ENCODE measurements at places on chromosomes 2 and 18.
A peak's percentile ranks its signal among the peaks of the same experiment; 100 is the strongest.

DNA sequence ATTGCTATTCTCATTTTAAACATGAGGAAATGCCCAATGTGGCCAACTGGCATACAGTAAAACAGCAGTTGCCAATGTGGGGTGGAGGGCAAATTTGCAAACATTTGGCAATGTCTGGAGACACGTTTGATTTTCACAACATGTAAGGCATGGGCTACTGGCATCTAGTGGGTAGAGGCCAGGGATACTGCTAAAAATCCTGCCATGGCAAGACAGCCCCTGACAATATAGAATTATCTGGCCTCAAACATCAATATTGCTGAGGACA lies 168.6 kb downstream of the KCNE4 start:
- DNase-seq = no peak

GRCh38 chr18:9147440-9148202 lies 11.0 kb downstream of the ANKRD12 start:
- no peak for DNase-seq

DNA sequence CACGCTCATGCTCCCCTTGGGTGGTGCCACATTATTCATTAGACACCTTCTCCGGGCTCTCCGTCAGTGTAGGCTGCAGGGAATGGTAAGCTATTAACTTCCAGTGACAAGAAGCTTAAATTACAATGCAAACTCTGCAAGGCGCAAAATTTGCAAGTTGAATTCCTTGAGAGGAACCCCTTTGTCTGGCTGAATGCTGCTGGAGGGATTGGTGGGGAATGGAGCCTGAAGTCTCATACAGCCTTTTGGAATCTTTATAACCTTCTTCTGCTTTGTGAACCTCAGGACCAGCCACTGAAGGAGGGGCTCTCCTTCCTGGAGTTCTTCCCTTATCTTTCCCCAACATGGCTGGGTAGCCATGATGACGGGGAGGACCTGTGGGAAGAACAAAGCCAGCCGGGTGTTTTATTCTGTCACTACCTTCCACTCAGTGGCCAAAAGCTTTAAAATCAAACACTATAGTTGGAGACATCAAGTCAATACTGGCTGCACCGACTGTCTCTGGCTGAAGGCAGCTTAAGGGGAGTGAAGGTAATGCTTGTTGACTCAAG lies 220.9 kb upstream of the EPHA4 start:
- no peak for DNase-seq

- DNase-seq = peak; percentile 35
Observed at GRCh38 chr18:74252039-74252395, 39.7 kb downstream of the CYB5A start.

DNA sequence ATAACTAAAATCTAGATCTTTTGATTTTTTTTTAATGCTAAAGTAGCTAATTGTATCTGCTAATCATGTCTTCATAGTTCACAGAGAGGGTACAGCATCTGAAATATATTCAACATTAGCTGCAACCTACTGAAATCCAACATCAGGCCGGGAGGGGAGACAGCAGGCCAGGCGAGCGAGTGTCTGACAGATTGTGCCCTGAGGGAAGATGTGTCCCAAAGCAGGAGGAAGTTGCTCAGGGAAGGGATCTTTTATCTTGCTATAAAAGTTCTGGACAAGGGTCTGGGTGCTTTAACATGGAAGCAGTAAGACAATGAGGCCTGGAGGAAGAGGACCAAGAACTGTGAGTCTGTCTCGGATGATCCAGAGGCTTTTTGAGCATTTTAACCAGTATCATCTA lies 274.1 kb downstream of the AFF3 start:
- no peak for DNase-seq

DNA sequence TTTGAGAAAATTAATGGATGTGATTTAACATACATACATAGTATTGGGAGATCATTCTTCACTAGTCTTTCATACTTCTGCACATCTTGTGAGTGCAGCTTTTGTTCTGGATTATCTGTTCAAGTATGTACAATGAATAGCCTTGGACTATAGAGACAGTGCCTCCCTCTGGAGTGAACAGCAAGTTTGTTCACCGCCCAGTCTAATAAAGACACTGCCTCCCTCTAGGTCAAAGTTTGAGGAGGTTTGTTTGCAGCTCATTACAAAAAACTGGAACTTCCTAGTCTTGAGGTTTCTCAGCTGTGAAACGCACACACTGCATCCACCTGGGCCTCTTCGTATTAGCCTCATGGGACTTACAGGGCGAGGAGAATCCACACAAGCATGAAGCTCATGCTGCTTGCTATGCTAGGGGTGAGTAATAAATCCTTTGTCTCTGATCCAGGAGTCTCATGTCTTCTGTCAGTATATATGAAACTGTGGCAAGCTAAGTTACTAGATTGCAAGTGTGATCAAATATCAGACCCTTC lies 26.0 kb upstream of the LAPTM4A start:
- DNase-seq = no peak

- no peak for DNase-seq
Observed at GRCh38 chr2:11592671-11593574, 59.1 kb downstream of the GREB1 start.

GRCh38 chr2:132860220-132860619 lies 190.2 kb upstream of the LYPD1 start:
- DNase-seq = no peak

DNA sequence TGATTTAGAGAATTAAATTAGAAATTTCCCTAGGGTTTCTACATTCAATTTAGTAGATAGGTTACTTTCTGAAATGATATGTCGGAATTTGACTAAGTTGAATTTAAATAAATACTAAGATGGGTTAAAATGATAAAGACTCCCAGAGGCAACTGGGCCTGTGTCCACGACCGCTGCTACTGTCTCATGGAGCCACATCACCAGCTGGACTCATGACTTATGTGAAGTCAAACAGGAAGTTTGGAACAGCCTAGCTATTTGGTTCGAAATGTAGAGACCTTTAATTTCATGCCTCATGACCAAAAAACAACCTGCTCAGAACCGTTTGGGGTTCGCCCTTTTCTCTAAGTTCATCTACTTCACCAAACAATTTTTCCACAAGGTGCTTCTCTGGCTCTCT lies 22.2 kb downstream of the GRHL1 start:
- DNase-seq = no peak

- DNase-seq = no peak
Observed at GRCh38 chr18:58177004-58177717, 133.1 kb downstream of the NEDD4L start.

DNA sequence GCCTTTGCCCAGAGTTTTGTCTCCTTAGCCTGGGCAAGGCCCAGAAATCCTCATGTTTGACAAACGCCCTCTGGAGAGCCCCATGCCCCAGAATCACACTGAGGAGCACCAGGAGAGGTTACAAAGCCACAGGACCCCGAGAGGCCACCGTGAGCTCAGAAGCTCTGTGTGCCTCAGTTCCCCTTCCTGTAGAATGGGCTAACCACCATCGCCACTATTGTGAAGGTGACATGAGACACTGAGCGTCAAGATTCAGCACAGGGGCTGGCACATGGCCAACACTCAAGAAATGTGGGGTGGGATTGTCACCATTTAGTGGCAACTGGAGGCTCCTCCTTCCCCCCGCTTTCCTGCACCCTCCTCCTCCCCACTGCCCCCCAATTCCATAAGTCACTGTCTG lies 1.2 kb upstream of the NMUR1 start:
- no peak for DNase-seq

DNA sequence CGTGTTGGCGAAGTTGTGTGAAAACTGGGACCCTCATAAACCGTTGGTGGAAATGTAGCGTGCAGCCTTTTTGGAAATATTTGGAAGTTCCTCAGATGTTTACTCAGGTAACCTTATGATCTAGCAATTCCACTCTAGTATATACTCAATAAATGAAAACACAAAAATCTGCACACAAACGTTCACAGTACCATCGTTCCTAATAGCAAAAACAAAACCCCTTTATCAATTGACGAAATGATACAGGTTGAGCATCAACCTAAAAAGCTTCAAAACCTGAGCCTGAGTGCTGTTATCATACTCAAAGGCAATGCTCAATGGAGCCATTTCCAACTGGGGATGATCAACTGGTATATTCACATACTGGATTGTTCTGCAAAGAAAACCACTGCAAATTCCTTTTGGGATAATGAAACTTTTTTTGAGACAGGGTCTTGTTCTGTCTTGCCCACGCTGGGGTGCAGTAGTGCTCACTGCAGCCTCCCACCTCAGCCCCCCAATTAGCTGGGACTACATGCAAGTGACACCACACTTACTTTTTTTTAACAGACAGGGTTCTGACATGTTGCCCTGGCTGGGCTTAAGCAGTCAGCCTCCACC lies 777 bp upstream of the C18orf32 start:
- no peak for DNase-seq

GRCh38 chr18:3935305-3935704 lies 485.3 kb downstream of the TGIF1 start:
- no peak for DNase-seq

- no peak for DNase-seq
Observed at GRCh38 chr2:148194882-148195281, 174.0 kb downstream of the MBD5 start.

- no peak for DNase-seq
Observed at GRCh38 chr18:413233-413632, 87.3 kb downstream of the COLEC12 start.

- no peak for DNase-seq
Observed at GRCh38 chr2:187865025-187865424, 310.8 kb upstream of the TFPI start.

- no peak for DNase-seq
Observed at GRCh38 chr18:75164479-75164878, 44.5 kb downstream of the PTGR3 start.

- no peak for DNase-seq
Observed at GRCh38 chr18:9615280-9615797, 980 bp upstream of the PPP4R1 start.

- no peak for DNase-seq
Observed at GRCh38 chr18:31241425-31241824, 76.5 kb upstream of the DSG1 start.

DNA sequence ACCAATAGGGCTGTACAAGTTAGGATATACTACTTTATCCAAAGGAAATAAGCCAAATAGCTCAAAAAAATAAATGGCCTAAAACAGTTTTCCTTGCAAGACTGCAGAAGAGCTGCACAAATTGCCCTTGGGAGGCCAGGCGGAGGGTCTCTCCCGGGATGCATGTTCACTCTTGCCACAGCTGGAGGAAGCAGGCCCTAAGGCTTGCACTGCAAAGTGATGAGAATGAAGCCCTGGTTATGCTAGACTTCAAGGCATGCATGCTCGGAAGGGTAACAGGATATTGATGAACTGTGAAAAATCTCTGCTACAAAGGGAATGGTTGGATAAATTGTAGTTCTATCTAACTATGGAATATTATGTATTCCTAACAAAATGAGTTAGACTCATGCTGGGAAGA lies 27.5 kb upstream of the LDLRAD4 start:
- DNase-seq = no peak

- DNase-seq = no peak
Observed at GRCh38 chr2:52429740-52430139, 1337.9 kb upstream of the CHAC2 start.

DNA sequence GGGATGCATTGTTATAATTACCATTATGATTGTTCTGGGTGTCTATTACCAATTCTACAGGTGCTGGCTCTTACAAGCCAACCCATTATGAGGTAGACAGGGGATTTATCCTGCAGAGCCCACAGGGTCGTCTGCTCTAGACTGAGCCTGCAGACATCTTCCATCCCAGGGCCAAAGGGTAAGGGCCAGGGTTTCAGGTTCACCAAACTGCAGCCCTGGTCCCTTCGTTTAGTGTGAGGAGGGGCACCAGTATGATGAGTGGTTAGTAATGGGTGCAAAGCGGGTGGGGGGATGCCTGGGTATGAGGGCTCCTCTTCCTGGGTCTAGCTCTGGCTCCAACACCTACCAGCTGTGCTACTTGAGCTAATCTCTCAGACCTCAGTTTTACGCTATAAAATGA lies 1.2 kb upstream of the ARID5A start:
- DNase-seq = no peak

DNA sequence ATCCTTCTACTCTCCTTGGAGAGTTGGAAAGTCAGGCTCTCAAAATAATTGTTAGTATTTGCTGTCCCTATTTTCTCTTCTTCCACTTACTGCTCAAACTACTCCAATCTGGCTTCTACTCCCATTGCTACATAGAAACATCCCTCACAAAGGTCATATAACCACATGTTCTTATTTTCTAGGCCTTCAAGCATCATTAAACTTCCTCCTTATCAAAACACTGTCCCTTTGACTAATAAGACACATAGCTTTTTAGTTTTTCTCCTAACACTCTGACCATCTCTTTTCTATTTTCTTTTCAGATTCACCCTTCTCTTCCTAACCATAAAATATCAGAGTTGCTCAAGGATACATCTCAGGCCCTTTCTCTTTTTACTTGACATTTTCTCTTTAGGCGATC lies 148.3 kb downstream of the MBD2 start:
- DNase-seq = no peak

GRCh38 chr2:36371928-36372391 lies 16.4 kb downstream of the CRIM1 start:
- no peak for DNase-seq

- no peak for DNase-seq
Observed at GRCh38 chr2:149076863-149077412, 38.4 kb downstream of the LYPD6B start.

DNA sequence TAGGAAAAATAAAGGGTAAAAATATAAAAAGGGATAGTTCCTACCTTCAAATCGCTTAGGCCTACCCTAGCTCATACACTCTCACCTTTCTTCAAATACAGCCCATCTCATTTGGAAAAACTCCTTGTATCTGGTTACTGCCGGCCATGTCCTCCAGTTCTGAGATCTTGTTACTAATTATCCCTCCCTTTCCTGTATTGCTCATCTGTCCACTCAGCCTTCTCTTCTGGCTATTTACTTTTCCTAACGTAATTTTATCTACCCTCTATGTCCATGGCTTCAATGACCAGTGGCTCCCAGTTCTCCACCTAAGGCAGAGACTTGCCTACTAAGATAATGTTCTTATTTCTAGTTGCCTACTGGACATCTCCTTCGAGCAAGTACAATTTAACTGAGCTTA lies 342.9 kb upstream of the ACVR2A start:
- no peak for DNase-seq

DNA sequence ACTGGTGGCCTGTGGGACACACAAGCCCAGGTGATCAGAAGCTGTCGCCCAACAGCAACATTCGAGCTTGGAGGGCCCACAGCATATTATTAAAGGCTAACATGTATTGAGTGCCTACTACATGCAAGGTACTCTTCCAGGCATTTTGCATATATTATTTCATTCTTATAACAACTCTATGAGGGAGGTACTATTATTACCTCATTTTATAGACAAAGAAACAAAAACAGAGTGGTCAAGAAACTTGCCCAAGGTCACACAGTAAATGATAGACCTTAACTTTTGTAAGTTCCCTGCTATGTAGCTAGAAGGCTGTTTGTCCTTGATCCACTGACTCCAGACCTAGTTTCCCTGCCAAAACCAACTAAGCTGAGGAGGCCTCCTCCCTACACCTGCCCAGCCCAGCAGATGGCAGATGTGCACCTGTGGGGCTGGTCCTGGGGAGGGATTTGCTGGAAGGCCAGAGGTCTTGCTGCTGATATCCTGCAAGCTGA lies 35.7 kb downstream of the KANSL3 start:
- no peak for DNase-seq

- DNase-seq = no peak
Observed at GRCh38 chr2:18426174-18426573, 134.3 kb downstream of the RDH14 start.
